ENCODE measurements at places on chromosomes 2 and 18. TPM values are rescaled to one million over a fixed set of nuclear protein-coding genes. Genes with fewer than 3 reads are reported as not detected.

GRCh38 chr2:240250150-240250984, 109.9 kb upstream of the OTOS start:
- H3K4me1 ChIP-seq = peaks cover 31% of the 10 kb centered on the region
- H3K27ac ChIP-seq = peak overlapping the region; percentile 27
- no peak for DNase-seq

- H3K27me3 ChIP-seq = no peaks in the 10 kb centered on the region
- no peak overlapping the region for H3K4me3 ChIP-seq
- DNase-seq = no peak
- no peak overlapping the region for H3K27ac ChIP-seq
- peaks cover 7% of the 10 kb centered on the region for H3K4me1 ChIP-seq
Measured at GRCh38 chr2:68911709-68912108, 40.5 kb upstream of the BMP10 start.

The RGPD3 gene
- not detected for total RNA-seq

DNA sequence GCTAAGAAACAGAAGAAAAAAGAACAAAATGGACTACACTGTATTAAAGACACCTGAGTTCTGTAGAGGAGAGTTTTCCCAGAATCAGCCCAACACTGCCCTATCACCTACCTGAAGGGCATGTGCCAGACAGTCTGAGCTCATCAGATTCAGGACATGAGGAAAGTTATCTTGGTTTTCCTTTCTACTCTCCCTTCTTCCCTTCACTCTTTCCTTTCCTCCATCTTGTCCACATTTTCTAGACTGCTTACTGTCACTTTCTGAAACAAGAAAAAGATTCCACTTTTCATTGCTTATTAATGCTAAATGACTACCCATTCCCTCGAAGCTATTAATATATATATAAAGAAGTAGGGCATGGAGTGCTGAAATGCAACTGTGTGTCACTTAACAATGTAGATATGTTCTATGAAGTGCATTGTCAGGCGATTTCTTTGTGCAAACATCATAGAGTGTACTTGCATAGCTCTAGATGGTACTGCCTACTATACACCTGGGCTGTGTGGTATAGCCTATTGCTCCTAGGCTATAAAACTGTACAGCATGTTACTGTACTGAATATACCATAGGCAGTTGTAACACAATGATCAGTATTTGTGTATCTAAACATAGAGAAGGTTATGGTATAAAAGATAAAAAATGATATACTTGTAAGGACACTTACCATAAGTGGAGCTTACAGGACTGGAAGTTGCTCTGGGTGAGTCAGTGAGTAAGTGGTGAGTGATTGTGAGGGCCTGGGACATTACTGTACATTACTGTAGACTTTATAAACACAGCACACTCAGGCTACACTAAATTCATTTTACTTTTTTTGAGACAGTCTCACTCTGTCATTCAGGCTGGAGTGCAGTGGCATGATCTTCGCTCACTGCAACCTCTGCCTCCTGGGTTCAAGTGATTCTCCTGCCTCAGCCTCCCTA, 145.5 kb upstream of the ITGA6 start:
- DNase-seq = no peak
- no peak overlapping the region for H3K4me3 ChIP-seq
- H3K27ac ChIP-seq = peak overlapping the region; percentile 92

- no peak for DNase-seq
- H3K36me3 ChIP-seq = no peaks in the 10 kb centered on the region
- no peak overlapping the region for H3K4me3 ChIP-seq
- H3K27me3 ChIP-seq = peaks cover 13% of the 10 kb centered on the region
- H3K27ac ChIP-seq = no peak overlapping the region
Measured at GRCh38 chr2:35973132-35973736, 382.3 kb upstream of the CRIM1 start.

The CHRNA1 gene
- total RNA-seq = 0.38 TPM

GRCh38 chr2:69615969-69616368, 27.6 kb downstream of the AAK1 start:
- H3K36me3 ChIP-seq = peaks cover under 1% of the 10 kb centered on the region
- H3K27me3 ChIP-seq = no peaks in the 10 kb centered on the region
- H3K27ac ChIP-seq = no peak overlapping the region
- no peak for DNase-seq
- peaks cover 15% of the 10 kb centered on the region for H3K4me1 ChIP-seq

- H3K4me3 ChIP-seq = no peak overlapping the region
- DNase-seq = no peak
- no peaks in the 10 kb centered on the region for H3K27me3 ChIP-seq
- H3K36me3 ChIP-seq = no peaks in the 10 kb centered on the region
- peaks cover 29% of the 10 kb centered on the region for H3K4me1 ChIP-seq
Measured at GRCh38 chr2:64769392-64770044, 115.8 kb upstream of the SERTAD2 start.

DNA sequence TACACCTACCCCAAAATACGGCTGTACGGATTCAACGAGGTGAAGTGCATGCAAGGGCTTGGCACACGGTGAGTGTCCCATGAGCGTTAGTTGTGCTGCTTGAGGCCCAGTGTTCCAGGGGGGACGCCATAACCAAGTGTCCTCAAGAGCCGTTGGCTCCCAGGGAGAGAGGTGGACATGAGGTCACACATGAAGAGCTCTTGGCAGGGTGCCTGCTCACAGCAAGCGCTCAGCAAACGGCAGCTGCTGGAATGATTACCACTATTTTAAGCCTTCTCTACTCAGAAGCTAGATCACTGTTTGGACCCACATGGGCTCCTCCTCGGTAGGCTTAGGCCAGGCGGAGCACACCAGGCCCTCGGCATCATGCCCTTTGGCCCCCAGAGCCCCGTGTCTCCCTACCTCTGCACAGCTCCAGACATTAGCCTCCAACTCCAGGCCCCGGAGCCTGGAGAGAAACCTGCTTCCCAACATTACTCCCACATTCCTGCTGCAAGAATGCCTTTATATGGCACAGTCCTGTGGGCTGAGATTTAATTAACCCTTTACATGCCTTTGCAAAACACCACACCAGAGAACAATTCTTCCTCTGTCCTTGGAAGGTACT, 68.4 kb upstream of the PPP1CB start:
- DNase-seq = peak; percentile 90
- peak overlapping the region; percentile 90 for H3K27ac ChIP-seq
- no peaks in the 10 kb centered on the region for H3K36me3 ChIP-seq
- H3K4me1 ChIP-seq = peaks cover 52% of the 10 kb centered on the region
- H3K27me3 ChIP-seq = no peaks in the 10 kb centered on the region

The COL4A4 gene
- 7.3 TPM for total RNA-seq

- DNase-seq = no peak
- H3K4me1 ChIP-seq = no peaks in the 10 kb centered on the region
- H3K27ac ChIP-seq = no peak overlapping the region
- peaks cover 18% of the 10 kb centered on the region for H3K27me3 ChIP-seq
- H3K4me3 ChIP-seq = no peak overlapping the region
- H3K36me3 ChIP-seq = no peaks in the 10 kb centered on the region
Measured at GRCh38 chr2:70703900-70704549, 64.0 kb downstream of the ADD2 start.

DNA sequence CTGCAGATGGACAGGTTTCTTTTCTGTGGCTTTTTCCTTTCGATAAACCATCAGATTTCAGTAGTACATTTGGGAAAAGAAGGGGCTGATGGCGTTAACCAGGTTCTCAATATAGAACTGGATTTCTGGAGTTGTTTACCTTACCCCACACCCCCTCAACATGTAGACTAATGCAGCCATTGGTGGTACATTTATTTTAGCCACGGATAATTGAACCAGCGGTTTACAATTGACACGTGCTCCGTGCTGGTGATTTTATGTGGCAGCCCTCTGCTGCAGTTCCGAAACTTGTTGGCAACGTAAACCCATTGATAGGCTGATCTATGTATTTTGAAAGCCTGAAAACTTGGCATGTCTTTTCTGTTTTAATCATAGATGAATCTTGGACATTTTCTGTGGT, 5.4 kb downstream of the SOX11 start:
- peaks cover 5% of the 10 kb centered on the region for H3K36me3 ChIP-seq
- peak overlapping the region; percentile 76 for H3K4me3 ChIP-seq
- peak overlapping the region; percentile 84 for H3K27ac ChIP-seq
- H3K27me3 ChIP-seq = no peaks in the 10 kb centered on the region

The RAB6C gene
- total RNA-seq = 0.24 TPM

The SP140 gene
- 0.60 TPM for total RNA-seq

The IL1F10 gene
- not detected for total RNA-seq

GRCh38 chr18:36073676-36074075, 6.3 kb upstream of the RPRD1A start:
- no peak for DNase-seq
- H3K4me3 ChIP-seq = no peak overlapping the region
- H3K27me3 ChIP-seq = peaks cover 10% of the 10 kb centered on the region
- no peak overlapping the region for H3K27ac ChIP-seq
- no peaks in the 10 kb centered on the region for H3K36me3 ChIP-seq

DNA sequence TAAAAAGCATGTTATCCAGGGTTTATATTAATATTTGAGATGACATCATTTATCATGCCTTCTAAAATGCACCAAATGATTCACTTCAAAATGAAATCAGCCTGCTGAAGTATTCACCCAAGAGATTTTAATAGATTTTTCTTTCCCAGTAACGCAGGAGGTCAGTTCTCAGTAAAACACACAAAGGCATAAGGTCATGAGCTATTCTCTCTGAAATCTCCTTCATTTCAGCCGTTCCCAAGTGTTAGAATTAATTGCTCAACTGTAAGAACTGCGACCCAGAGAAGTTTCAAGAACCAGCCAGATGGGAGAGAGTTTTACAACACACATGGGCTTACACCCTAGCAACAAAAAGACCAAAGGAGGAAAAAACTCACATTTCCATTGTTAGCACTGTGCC, 84.2 kb upstream of the PHLPP1 start:
- H3K36me3 ChIP-seq = no peaks in the 10 kb centered on the region
- H3K4me1 ChIP-seq = no peaks in the 10 kb centered on the region
- peaks cover 7% of the 10 kb centered on the region for H3K27me3 ChIP-seq
- DNase-seq = no peak
- H3K4me3 ChIP-seq = no peak overlapping the region
- no peak overlapping the region for H3K27ac ChIP-seq

GRCh38 chr2:231342061-231342711, 53.3 kb upstream of the B3GNT7 start:
- H3K27ac ChIP-seq = no peak overlapping the region
- peaks cover 33% of the 10 kb centered on the region for H3K36me3 ChIP-seq
- H3K27me3 ChIP-seq = no peaks in the 10 kb centered on the region
- no peak overlapping the region for H3K4me3 ChIP-seq
- peak; percentile 44 for DNase-seq

The KCNG2 gene
- total RNA-seq = not detected

The ARHGAP28 gene
- total RNA-seq = 17.9 TPM

GRCh38 chr2:23436346-23437098, 51.5 kb downstream of the KLHL29 start:
- no peaks in the 10 kb centered on the region for H3K27me3 ChIP-seq
- H3K27ac ChIP-seq = no peak overlapping the region
- DNase-seq = no peak
- H3K36me3 ChIP-seq = no peaks in the 10 kb centered on the region

The ZNF385B gene
- total RNA-seq = 0.25 TPM

DNA sequence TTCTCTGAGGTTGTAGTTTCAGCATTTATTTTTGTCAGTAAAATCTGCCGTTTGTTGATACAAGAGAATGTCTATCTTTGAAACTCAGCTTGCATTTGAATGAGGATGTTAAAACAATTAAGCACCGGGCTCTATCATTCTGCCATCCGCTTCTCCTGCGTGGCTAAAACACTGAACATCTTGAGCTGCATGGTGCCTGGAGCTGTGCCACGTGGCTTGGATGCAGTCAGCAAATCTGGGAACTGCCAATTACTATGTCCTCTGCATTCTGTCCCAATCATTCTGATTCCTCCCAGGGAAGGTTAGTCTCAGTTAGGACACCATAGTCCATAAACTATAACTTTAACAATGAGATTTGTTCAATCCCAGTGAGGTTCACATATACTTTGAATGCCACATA, 598.4 kb downstream of the FBXO15 start:
- no peaks in the 10 kb centered on the region for H3K36me3 ChIP-seq
- DNase-seq = no peak
- H3K4me1 ChIP-seq = no peaks in the 10 kb centered on the region
- H3K27me3 ChIP-seq = no peaks in the 10 kb centered on the region

The GKN2 gene
- not detected for total RNA-seq

The RAB1A gene
- total RNA-seq = 183 TPM

The ANKRD53 gene
- total RNA-seq = 1.8 TPM

The TXNDC2 gene
- 0.28 TPM for total RNA-seq

DNA sequence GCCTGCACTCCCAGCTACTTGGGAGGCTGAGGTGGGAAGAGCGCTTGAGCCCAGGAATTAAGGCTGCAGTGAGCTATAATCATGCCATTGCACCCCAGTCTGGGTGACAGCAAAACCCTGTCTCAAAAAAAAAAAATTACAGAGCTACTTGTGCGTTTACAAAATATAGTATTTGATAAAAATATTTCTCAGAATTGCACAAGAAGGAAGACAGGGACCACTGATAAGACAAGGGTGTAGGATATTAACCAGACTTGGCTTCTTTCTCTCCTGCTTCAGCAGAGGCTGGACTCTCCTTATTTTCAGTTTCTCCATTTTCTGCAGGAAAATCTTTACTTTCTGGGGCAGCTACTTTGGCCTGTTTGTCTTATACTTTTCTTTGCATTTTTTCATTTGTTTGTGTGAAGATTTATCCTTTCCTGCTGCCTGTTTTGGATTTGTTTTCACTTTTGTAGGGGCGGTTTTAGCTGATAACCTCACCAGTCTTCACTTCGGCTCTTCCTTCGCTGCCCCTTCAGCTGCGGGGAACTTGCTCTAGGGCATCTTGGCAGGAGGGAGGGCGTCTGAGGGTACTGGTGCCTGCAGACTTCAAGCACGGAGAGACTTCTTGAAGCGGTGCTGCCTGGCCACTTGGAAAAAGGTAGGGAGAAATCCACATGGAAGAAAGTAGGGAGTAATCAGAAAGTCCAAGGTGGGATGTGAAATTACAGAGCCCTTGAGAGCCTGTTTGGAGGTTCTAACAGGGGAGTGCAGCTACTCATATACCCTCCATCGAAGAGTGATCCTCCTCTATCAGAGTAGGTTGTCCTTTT, 14.9 kb upstream of the ZDBF2 start:
- H3K4me1 ChIP-seq = peaks cover 9% of the 10 kb centered on the region
- peaks cover 29% of the 10 kb centered on the region for H3K27me3 ChIP-seq
- no peak overlapping the region for H3K27ac ChIP-seq
- H3K4me3 ChIP-seq = peak overlapping the region; percentile 56
- H3K36me3 ChIP-seq = no peaks in the 10 kb centered on the region

- DNase-seq = no peak
- H3K27me3 ChIP-seq = no peaks in the 10 kb centered on the region
- H3K27ac ChIP-seq = no peak overlapping the region
- no peaks in the 10 kb centered on the region for H3K4me1 ChIP-seq
Measured at GRCh38 chr2:221415789-221416188, 156.3 kb downstream of the EPHA4 start.

DNA sequence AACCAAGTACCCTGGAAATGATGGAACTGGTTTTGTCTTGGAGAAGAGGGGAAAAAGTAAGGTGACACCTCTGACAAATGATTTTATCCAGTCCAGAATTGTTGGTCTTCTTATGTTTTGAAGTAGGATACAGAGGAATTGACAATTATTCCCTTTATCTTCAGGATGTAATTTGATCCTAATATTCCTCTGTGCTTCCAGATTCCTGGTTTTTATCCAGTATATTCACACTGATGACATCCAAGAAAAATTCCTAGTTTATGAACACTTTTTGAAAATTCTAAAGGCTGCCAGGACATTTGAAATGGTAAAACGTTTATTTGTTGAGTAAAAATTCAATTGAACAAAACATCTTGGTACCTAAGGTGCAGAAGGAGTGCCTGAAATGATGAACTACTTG, 22.2 kb upstream of the ETAA1 start:
- H3K27me3 ChIP-seq = no peaks in the 10 kb centered on the region
- no peak for DNase-seq
- H3K27ac ChIP-seq = no peak overlapping the region

The LIPG gene
- total RNA-seq = 1.5 TPM

The DOK6 gene
- total RNA-seq = 15.1 TPM

GRCh38 chr18:55124078-55124763, 165.0 kb upstream of the CCDC68 start:
- H3K4me1 ChIP-seq = peaks cover 5% of the 10 kb centered on the region
- DNase-seq = no peak
- no peak overlapping the region for H3K4me3 ChIP-seq
- no peak overlapping the region for H3K27ac ChIP-seq

The ONECUT2 gene
- 0.05 TPM for total RNA-seq

All from chondrocyte (in vitro differentiated cells).